ENCODE measurements at places on chromosomes 6 and 20.

DNA sequence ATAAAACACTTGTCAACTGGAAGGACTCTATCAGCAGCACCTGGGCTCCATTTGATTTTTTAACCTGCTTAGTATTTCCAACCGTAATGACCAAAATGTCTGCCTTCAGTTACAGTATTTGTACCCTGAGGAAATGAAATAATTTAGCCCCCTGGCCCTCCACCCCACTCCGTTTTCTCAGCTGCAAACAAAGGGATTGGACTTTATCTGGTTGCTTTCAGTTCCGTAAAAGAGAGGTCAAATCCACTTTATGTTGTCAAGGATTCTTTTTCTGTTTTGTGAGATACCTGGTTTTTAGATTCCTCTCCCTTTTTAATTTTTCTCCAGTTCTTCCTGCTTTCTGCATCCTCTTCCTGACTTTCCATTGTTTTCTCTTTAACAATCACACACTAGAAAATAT lies 64.4 kb upstream of the BMP2 start:
- DNase-seq, result no peak

DNA sequence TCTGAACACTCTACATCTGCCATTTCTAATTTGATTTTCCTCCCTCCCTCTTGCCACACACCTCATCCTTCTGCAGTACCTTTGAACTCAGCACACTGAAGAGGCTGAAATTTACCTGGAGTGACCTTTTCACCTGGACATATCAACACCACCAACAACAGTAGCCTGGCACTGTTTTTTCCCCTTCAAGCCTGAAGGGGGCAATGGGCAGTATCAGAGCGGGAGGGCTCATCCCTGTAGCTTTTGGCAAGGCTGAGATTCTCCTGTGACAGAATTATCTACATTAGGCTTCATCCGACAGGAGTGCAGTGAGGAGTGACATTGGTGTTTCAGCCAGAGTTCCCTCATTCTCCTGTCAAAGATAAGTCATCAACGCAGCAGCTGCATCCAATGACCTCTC lies 312.8 kb upstream of the SPTLC3 start:
- DNase-seq, result no peak

DNA sequence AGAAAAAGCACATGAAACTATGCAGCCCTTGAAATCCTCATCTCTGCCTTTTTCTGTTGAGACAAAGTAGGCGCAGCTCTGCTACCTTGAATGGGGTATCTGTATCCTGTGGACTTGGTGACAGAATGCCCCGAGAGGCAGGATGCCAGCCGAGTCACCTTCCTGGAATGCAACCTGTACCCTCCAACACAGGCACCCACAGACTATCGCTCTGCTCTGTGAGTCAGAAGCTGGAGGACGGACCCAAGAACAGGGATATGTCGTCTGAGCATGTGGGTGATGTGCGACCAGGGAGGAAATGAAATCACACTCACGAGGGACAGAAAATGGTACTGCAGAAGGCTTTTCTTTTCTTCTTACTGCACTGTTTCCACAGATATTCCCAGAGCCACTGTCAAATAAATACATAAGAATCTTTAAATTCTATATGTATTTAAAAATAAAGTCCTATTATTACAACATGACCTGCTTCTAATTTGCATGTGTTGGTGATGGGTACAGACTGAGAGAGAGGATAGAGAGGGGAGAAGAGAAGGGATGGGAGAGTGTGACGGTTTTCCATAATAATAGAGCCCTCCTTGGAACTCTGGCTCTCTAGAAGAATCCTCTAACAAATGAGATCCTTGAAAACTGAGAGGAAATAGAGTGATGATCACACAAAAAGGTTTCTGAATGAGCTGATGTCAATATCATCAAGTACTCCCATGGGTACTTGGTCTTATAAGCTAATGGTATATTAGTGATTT lies 308.1 kb downstream of the FOXC1 start:
- DNase-seq, result no peak

DNA sequence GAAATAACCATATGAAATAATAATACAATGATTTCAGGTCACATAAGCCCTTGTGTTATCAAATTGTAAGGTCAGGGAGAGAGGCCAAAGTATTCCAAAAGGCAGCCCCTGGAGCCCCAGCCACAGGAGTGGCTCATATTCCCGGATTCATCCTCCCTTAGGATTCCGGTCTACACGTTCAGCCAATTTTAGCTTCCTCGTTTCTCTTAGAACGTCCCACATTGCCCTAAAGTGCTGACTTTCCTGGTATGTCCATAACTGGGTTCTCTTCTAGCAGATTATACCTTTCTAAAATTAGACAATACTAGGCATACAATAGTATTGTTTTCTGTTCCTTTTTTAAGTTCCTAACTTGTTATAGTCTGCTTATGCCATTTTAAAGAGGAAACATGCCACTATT lies 192.7 kb upstream of the NOX3 start:
- no peak for DNase-seq

- DNase-seq, result no peak
These were observed 70.4 kb downstream of the METTL24 start for GRCh38 chr6:110287462-110288341.

DNA sequence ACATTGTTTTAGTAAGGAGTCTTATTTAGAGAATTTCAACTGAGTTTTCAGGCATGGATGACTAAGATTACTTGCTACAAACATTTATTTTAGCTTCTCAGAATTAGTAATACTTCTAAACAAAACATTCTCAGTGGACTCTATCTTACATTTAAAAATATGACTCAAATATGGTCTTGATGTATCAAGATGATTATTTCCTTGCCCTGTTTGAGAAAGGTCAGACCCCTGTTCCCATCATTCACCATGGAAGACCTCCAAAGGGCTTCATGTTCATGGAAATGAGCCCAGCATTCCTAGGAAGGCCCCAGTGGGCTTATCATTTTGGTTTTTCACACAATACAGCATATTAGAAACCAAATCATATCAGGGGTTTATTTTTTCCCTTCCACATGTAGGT lies 24.6 kb upstream of the TRPC4AP start:
- DNase-seq, result no peak

DNA sequence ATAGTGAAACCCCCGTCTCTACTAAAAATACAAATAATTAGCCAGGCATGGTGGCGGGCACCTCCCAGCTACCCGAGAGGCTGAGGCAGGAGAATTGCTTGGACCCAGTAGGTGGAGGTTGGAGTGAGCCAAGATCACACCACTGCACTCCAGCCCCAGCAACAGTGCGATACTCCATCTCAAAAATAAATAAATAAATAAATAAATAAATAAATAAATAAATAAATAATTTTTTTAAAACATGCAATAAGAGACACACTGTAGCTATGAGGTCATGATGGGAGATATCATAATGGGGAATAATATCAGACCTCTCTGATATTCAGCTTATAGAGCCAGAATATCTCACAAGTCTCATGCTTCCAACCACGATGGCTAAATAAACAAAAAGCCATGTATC lies 82.3 kb downstream of the CD24 start:
- no peak for DNase-seq

- DNase-seq, result no peak
These were observed 143.8 kb upstream of the KHDRBS2 start for GRCh38 chr6:62429781-62430180.

DNA sequence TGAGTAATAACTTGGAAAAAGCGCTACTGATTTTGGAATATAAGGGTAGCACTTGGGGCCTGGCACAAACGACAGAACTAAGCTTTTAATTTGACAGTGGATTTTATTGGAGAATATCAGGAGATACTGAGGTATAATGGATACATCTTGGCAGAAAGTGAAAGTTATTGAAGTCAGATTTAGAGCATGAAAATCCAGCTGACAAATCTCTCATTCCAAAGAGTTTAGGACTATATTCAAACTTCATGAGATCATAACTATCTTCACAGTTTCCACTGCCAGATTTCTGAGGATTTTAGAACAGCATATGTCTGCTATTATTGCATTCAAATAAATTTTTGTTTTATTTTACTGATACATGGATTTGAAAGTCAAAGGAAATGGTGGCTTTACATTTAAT lies 132.3 kb upstream of the THEMIS start:
- DNase-seq, result no peak

- DNase-seq, result no peak
These were observed 4.0 kb downstream of the DYNLT1 start for GRCh38 chr6:158640519-158640918.

GRCh38 chr6:23633996-23634395 lies 492.0 kb upstream of the NRSN1 start:
- DNase-seq, result no peak

- DNase-seq, result no peak
These were observed 977.7 kb upstream of the SLC35B3 start for GRCh38 chr6:9412951-9413559.

GRCh38 chr6:127221201-127221600 lies 45.5 kb upstream of the RNF146 start:
- no peak for DNase-seq

- DNase-seq, result no peak
These were observed 24.4 kb downstream of the RRAGD start for GRCh38 chr6:89387516-89388201.

GRCh38 chr6:127821431-127821830 lies 79.4 kb downstream of the THEMIS start:
- no peak for DNase-seq

DNA sequence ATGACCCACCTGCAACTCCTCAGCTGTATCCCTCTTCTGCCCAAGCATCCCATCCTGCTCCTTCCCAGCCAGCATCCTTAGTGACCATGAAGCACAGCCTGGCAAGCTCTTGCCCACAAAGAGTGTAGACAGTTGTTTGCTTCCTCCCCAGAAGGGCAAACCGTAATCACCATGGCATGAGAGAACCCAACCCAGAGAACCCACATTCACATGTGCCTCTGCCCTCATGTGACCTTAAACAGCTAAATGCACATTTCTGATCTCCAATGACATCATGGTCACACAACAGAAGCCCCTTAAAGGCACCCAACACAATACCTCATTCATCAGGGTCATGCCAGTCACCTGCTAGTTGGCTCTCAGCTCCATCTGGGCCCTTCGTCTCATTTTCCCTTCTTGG lies 162.8 kb upstream of the CDYL start:
- DNase-seq, result no peak

GRCh38 chr6:52503851-52504781 lies 72.7 kb downstream of the TRAM2 start:
- no peak for DNase-seq

- no peak for DNase-seq
These were observed 7.5 kb upstream of the SUMO4 start for GRCh38 chr6:149392535-149392934.

GRCh38 chr6:55450005-55450404 lies 122.7 kb downstream of the GFRAL start:
- DNase-seq, result no peak

- no peak for DNase-seq
These were observed 299.7 kb downstream of the PLCB1 start for GRCh38 chr20:8431538-8432434.

- DNase-seq, result no peak
These were observed 210.2 kb upstream of the ECI2 start for GRCh38 chr6:4345543-4345942.

DNA sequence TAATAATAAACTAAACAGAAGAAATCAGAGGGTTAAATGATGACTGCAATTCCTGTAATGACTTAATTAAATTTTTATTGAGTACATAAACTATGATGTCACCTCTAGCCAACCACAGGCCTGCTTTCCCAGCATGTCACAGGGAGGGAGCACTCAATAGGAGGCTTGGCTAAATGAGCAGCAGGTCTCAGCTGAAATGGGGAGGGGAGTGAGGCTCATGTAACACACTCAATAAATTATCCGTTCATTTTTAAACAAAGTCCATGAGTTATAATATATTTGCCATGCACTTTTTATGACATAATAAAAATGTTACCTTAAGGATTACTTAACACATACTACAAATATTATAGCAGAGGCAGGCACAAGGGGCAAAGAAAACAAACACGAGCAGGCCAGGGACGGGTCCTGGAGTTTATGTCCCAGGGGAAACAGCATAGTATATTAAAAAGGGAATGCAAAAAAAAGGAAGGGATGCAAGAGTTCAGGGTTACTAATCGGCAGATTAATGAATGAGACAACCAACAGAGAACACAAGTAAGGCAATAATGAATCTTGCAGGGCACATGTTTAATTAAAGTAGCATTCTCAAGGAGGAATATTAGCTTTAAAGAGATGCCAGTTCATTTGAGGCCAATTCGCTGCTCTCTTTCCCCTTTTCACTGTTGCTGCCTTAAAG lies 27.1 kb upstream of the FAM83C start:
- DNase-seq, result no peak

DNA sequence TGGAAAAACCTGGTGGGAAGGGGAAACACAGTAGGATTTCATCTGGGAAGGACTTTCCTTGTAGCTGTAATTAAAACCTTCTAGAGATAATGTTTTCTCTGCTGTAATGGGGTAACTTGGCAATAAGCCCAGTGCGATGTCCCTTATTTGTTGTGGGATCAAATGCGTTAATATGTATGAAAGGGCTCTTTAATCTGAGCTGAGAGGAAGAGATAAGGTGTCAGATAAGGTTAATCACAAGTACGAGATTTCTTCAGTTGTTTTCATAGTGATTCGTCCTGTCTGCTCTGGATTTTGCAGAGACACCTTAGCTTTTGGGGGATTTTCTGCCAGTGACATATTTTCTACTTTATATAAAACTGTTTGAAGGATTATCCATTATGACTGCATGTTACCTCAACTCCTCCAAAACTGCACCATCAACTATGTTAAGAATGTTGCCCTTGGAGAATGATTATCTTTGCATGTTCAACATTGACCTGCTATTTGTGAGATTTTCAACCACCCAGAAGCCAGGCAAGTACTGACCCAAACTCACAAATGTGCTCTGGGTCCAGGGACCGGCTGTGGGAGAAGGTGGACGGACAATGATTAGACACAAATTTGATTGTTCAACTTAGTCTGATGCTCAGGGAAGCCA lies 21.2 kb upstream of the ELOVL5 start:
- DNase-seq, result no peak

DNA sequence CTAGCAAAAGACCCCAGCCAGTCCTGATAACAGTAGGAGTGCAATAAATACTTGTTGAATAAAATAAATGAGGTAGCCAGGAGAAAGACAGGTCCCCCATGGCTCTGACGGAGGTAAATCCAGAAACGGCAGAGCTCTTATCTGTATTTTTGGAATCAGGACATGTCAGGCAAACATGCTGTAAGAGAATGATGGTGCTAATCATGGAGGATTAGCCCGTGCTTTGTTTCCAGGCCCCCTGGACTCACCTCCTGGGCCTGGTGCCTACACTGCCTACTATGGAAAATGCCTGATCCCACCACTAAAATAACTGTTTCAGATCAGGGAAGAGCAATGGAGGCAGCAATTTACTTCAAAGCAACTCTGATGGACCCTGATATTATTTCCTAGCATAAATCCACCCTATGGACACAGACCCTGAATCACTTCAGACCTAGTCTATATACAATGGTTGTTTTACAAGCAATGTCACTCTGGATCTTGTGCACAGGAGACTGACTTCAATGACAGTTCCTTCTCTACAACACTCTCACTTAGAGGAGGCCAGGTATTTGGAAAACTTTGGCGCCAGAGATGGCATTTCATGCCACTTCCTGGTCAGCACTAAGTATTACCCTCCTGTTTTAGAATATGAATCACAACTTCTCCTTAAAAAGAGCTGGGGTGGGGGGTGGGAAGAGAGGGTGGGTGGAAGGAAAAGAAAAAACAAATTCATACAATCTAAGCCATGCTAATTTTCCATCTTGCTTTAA lies 6.4 kb downstream of the MRPL14 start:
- DNase-seq, result no peak
